ENCODE measurements at places on chromosomes 7 and 10. TPM values are rescaled to one million over a fixed set of nuclear protein-coding genes. Genes with fewer than 3 reads are reported as not detected.

The ZNF117 gene
- 18.2 TPM for total RNA-seq

The ENTPD7 gene
- total RNA-seq = 6.6 TPM

The SMO gene
- total RNA-seq = 22.1 TPM

The NEUROD6 gene
- total RNA-seq = not detected

The ADAM8 gene
- 11.0 TPM for total RNA-seq

The AUTS2 gene
- 53.0 TPM for total RNA-seq

The CABCOCO1 gene
- not detected for total RNA-seq

The RELN gene
- 7.4 TPM for total RNA-seq

The IFT22 gene
- 15.2 TPM for total RNA-seq

The ENTPD1 gene
- total RNA-seq = 17.7 TPM

The ABCC2 gene
- total RNA-seq = 1.7 TPM

DNA sequence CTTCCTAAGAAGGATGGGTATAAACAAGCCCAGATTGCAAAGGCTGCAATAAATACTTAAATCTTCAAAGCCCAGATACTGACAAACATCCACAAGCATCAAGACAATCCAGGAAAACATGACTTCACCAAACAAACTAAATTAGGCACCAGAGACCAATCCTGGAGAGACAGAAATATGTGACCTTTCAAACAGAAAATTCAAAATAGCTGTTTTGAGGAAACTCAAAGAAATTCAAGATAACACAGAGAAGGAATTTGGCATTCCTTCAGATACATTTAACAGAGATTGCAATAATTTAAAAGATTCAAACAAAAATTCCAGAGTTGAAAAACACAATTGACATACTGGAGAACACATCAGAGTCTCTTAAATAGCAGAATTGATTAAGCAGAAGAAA lies 23.0 kb downstream of the GSDME start:
- DNase-seq = no peak

GRCh38 chr10:44458671-44459413 lies 73.9 kb upstream of the CXCL12 start:
- DNase-seq = peak; percentile 62

GRCh38 chr7:9124320-9124719 lies 690.9 kb downstream of the NXPH1 start:
- DNase-seq = no peak

DNA sequence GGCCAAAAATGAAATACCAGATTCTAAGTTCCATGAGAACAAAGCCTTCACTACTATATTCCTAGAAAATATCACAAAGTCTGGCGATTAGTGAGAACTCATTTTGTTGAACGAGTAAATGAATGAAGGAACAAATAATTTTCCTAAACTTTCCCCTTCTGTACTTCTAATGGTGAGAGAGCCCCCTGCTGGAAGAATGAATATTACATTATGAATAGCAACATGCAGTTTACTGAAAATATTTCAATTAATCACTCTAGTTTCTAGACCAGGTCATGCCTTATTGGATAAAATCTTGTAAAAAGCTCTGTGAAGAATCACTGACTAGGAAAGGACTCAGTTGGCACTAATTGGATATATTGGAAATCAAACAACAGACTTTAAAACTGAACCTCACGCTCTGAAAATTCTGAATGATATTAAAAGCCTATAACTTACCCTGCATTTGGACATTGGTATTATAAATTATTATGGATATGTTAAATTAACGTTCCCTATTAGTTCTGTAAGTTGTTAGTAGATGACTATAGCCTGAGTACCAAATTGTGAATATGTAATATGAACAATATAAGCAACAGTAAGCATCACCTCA lies 32.4 kb upstream of the MTPN start:
- DNase-seq = no peak

GRCh38 chr10:11713186-11713743 lies 28.9 kb upstream of the ECHDC3 start:
- no peak for DNase-seq

DNA sequence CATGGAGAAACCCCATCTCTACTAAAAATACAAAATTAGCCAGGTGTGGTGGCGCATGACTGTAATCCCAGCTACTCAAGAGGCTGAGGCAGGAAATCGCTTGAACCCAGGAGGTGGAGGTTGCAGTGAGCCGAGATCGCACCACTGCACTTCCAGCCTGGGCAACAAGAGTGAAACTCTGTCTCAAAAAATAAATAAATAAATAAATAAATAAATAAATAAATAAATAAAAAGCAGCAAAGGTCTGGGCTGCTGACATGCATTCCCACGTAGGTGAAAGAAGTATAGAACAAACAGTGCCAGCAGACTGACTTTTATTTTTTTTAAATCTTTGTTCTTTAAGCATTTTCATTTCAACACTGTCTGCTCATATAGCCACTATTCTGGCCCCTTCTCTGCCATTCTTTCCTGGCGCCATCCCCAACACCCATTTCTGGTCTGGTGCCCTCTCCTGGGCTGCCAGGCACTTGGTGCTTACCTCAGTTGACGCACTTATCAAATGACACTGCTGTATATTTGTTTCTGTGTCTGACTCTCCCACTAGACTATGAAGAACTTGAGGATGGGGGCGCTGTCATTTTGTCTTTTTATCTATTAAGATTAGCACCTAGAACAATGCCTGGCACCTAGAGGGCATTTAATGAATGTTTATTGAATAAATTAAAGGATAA lies 15.6 kb downstream of the FAM107B start:
- DNase-seq = no peak

GRCh38 chr10:90775351-90776028 lies 82.3 kb downstream of the HTR7 start:
- no peak for DNase-seq

DNA sequence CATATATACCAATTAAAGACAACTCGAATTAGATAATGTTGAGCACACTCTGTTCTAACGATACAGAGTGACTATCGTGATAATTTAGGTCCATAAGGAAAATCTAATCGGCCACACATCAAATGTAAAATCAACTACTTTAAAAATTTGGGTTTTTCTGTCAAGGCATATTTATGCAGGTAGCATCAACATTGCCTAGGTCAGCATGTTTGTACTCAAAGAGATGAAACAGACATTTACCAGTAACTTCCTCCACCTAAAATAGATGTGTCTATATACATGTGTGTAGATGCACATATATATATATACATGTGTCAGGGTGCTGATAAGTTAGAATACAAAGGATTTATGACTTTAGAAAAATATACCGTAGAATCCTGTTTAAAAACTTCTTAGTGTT lies 22.0 kb downstream of the PSMC2 start:
- no peak for DNase-seq

DNA sequence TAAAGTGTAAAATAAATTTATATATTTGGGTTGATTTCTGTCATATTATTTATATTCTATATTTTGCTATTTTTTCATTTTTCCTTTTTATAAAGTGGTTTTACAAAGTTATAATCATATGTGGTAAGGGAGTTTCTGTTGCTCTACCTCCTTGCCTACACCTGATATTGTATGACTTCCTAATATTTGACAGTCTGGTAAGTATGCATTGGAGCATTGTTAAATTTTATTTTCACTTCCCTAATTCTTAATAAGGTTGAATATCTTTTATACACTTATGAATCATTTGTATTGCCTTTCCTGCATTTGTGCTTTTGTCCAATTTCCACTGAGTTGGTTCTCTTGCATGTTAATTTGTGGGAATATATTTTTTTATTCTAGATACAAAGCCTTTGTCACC lies 492.4 kb downstream of the GRID1 start:
- no peak for DNase-seq

DNA sequence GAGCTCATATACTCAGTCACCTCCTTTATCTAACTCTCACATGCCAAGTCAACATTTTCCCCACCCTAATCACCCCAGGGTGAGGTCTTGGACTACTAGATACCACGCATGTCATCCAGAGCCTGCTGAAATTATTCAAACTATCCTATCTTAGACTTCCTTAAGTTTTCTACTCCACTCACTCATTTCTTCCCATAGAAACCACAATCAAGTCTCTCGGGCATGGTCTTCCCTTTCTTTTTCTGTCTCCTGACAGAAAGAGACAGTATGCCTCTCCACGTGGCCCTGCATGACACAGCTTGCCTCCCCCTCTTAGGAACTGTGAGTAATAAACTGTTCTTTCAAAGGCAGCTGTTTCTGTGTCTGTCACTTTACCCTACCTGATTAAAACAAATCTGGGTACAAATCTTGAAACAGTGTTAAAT lies 29.4 kb downstream of the TAS2R41 start:
- no peak for DNase-seq

GRCh38 chr10:100829097-100829870 lies 83.5 kb upstream of the SLF2 start:
- no peak for DNase-seq

DNA sequence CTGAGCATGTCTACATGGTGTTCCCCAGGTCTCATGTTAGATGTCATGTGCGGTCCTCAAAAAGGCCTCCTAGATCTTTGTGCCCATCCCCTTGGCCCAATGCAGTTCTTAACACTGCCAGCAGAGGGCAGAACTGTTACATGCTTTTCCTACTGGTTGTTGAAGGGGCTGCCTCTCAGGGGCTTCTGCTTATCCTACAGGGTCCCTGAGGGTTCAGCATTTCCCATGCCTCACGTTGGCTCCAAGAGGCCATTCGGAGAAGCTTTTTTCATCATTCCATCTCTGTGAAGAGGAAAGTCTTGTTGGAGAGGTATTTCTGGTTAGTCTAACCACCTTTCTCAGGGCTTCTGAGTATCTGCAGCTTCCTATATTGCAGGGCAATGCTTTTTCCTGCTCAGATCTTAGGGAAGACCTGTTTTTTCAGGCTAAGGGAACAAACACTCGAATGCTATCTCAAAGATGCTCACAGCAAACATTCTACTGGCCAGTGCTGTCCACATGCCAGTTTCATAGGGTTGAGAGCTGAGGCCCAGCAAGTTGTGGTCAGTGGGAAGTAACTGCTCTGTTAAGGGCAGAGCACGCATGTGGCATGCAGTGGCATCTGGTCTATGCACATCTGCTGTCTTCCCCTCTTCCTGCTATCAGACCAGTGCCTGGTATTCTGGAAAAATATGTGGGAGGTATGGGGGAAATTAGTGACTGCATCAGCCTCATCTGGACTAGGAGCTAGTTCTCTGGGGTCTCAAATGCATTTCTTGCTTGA lies 31.5 kb downstream of the MBL2 start:
- DNase-seq = no peak

- no peak for DNase-seq
Observed at GRCh38 chr7:88316456-88316855, 9.8 kb upstream of the STEAP4 start.

GRCh38 chr10:77965294-77965693 lies 38.7 kb upstream of the DLG5 start:
- DNase-seq = no peak

DNA sequence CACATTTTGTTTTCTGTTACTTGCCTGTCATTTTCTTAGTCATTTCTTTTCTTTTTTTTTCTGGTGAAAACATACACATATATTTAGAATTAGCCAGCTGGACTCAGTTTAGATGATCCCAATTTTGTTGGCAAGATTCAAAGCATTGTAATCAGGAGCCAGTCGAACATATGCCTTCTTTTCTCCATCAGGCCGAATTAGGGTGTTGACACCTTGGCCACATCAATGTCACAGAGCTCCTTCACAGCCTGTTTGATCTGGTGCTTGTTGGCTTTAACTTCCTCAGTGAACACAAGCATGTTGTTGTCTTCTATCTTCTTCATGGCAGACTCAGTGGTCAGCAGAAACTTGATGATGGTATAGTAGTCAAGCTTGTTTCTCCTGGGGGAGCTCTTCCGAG lies 32.6 kb downstream of the PHF14 start:
- DNase-seq = no peak

- no peak for DNase-seq
Observed at GRCh38 chr10:63675171-63675570, 154.0 kb downstream of the REEP3 start.

GRCh38 chr10:133068111-133069032 lies 19.4 kb upstream of the ADGRA1 start:
- no peak for DNase-seq

DNA sequence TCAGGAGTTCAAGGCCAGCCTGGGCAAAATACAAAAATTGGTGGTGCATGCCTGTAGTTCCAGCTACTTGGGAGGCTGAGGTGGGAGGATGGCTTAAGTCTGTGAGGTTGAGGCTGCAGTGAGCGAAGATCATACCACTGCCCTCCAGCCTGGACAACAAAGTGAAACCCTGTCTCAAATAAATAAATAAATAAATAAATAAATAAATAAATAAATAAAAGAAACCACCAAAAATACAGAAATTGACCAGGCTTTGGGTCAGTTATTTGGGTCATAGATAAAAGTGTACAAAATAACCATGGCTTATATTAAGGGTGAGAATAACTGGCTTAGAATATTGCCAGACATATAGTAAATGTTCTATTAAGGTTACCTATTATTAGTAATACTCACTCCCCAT lies 129.2 kb downstream of the NEUROD6 start:
- DNase-seq = no peak

GRCh38 chr7:32618987-32619386 lies 123.7 kb downstream of the AVL9 start:
- no peak for DNase-seq

DNA sequence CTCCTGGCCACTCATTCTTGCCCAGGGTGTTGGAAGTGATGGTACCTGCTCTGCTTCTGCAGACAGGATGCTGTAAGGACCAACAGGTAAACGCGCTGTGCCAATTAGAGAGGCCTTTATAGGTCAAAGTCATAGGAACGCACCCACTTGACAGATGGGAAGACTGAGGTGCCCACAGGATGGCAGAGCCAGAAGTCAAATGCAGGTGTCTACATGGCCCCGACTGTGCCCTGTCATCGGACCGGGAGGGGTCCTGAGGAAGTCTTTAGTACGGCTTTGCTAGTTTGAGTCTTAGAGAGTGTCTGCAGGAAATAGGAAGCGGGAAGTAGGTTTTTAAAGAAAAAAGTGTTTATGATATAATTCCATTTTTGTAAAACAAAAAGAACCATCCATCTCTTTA lies 57.3 kb downstream of the HK1 start:
- no peak for DNase-seq

DNA sequence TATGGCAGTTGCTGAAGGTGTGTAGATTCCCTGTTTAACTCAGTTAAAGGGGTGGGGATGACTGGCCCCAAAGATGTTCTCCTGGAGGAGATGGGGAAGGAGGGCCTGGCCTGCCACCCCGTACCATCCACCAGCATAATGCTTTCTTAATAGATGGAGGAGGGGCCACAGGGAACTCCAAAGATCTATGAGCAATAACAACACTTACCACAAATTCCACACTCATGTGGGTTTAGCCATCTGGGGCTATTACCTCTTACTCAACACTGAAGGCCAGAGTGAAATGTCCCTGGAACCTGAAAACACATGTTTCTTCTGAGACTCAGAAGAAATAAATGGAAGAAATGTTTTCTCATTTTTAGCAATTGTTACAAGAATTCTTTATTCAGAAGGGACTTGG lies 259.0 kb downstream of the CXCL12 start:
- DNase-seq = no peak

- peak; percentile 82 for DNase-seq
Observed at GRCh38 chr10:44042075-44042770, 342.7 kb downstream of the CXCL12 start.

GRCh38 chr10:111836064-111836463 lies 347.5 kb downstream of the GPAM start:
- no peak for DNase-seq

GRCh38 chr10:65496541-65496940 lies 1429.3 kb upstream of the LRRTM3 start:
- no peak for DNase-seq

GRCh38 chr10:128912568-128913311 lies 554.3 kb upstream of the MGMT start:
- no peak for DNase-seq

- DNase-seq = no peak
Observed at GRCh38 chr7:147578196-147578595, 1012.4 kb upstream of the C7orf33 start.
